WERI-Rb-1 (cell line): ENCODE measurements at places on chromosomes 6 and 20.

- peak; percentile 77 for DNase-seq
Measured at GRCh38 chr6:136607932-136608772, 57.9 kb upstream of the MAP7 start.

GRCh38 chr6:35381132-35381531 lies 38.8 kb downstream of the PPARD start:
- no peak for DNase-seq

DNA sequence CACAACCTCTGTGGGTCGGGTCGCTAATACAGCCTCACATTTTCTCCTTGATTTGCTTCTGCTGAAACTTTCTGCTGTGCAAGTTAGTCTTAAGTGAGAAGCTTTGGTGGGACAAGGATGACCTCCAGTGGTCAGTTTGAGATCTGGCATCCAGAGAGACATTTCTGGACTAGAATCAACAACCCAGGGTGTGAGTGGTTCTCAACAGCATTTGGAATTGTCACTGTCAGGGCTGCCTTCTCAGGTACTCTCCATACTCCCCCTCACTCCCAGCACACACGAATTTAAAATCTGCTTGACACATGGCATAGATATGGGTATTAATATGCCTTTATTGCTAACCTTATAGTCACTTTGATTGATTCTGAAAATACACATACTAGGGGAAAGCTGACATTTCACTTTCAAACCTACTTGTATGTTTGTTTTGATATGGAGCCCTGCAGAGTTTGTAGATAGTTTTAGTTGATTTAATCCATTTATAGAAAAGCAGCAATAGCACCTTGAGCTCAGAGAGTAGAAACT lies 13.2 kb downstream of the OTOR start:
- DNase-seq, result peak; percentile 49

- DNase-seq, result no peak
Measured at GRCh38 chr6:150929416-150929815, 63.9 kb downstream of the MTHFD1L start.

DNA sequence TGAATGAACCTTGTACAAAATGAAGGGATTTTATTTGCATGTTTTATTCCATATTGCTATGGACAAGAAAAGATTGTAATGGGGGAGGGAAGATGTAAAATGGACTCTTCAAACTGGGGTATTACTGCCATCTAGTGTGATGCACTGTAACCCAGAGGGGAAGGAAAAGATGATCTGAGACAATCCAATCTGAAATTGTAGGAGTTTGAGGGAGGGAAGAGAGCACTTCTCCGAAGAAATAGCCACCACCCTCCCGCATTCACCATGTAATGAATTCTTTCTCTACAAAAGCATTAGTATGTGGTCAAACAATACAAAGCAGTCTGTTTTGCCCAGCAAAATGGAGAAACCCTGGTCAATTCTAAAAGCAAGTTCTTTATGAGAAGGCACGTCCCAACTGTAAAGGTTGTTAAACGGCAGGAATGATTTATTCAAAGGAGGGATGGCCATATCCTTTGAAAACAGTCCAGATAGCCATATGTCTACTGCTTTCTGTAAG lies 679.5 kb upstream of the NRSN1 start:
- peak; percentile 43 for DNase-seq

DNA sequence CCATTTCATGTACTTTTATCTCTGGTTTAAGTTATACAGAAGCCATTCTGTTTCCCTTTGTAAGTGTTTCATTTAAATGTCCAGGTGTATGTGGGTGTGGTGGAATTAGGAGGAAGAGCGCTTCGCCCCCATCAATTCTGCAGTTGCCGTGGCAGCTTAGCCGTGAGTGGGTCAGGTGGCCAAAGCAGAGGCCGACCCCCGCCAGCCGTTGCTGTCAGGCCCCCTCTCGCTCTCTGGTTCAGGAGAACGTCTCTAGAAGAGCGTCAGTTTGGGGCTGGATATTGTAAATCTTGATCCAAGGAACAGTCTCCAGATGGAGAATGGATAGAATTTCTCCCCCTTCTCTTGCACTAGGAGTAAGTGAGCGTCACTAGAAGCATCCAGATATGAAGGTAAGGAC lies 367.4 kb downstream of the FOXA2 start:
- DNase-seq, result no peak

GRCh38 chr20:17557675-17558006 lies 12.2 kb upstream of the DSTN start:
- DNase-seq, result no peak

- no peak for DNase-seq
Measured at GRCh38 chr20:3077618-3078134, 6.3 kb downstream of the OXT start.
